ENCODE measurements at places on chromosomes 13 and 19.
A peak's percentile ranks its signal among the peaks of the same experiment; 100 is the strongest.

GRCh38 chr19:16259385-16260159 lies 61.9 kb downstream of the AP1M1 start:
- no peak for DNase-seq

- no peak for DNase-seq
These were observed 173.9 kb downstream of the DCLK1 start for GRCh38 chr13:35957241-35957731.

DNA sequence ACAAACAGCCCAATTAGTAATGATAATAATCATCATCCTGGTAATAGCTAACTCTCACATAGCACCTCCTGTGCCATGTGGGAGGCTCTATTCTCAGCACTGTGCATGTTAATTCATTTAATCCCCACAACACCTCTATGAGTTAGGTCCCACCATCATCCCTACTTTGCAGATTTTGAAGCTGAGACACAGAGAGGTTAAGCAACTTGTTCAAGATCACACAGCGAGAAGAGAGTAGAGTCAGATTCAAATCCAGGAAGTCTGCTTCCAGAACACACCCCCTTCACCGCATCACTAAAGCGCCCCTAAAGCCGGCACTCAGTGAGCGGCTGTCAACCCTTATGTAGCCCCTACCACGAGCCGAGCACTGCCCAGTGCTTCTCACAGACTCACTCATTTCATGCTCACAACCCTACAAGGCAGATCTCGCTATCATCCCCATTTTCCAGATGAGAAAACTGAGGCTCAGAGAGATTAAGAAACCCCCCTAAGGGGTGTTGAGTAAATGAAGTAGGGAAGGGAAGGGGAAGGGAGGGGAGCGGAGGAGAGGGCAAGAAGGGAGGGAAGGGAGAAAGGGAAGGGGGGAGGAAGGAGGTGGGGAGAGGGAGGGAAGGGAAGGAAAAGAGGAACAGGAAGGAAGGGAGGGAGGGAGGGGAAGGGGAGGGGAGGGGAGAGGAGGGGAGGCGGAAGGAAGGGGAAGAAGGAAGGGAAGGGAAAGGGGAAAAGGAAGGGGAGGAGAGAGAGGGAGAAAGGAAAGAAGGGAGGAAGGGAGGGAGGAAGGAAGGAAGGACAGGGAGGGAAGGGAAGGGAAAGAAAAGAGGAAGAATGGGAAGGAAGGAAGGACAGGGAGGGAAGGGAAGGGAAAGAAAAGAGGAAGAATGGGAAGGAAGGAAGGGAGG lies 16.4 kb downstream of the EMP3 start:
- no peak for DNase-seq

DNA sequence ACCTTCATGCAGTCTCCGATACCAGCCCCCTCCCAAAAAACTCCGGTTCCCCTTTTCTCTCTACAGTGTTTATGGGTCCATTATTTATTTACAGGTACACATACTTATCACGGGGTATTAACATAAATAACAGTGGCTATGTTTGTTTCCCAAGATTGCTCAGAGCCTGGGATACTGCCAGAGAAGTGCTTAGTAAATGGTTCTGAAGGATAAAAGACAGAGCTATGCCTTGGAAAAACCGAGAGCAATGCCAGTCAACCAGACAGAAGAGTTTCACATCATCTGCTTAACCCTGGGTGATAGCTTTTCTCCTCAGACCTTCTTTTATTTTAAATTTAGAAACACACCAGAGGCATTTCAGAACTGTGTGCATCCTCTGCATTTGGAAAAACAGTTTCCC lies 61.3 kb downstream of the NUFIP1 start:
- DNase-seq, result no peak

DNA sequence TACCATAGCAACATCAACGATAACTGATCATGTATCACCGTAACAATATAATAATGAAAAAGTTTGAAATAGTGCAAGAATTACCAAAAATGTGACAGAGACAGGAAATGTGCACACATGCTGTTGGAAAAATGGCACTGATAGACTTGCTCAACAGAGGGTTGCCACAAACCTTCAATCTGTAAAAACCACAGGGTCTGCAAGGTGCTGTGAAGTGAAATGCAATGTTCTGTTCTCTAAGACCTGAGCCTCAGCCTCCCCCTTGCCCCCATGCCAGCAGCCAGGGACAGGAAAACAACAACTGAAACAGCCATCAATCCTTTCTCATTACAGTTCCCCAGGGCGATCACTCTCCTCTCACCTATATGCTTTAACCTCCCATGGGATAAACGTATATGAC lies 88.4 kb downstream of the USP12 start:
- no peak for DNase-seq

GRCh38 chr13:112996671-112997091 lies 27.7 kb downstream of the MCF2L start:
- DNase-seq, result no peak

GRCh38 chr13:26280295-26280694 lies 26.4 kb downstream of the CDK8 start:
- no peak for DNase-seq

- no peak for DNase-seq
These were observed 164.5 kb downstream of the RGCC start for GRCh38 chr13:41621716-41622431.

DNA sequence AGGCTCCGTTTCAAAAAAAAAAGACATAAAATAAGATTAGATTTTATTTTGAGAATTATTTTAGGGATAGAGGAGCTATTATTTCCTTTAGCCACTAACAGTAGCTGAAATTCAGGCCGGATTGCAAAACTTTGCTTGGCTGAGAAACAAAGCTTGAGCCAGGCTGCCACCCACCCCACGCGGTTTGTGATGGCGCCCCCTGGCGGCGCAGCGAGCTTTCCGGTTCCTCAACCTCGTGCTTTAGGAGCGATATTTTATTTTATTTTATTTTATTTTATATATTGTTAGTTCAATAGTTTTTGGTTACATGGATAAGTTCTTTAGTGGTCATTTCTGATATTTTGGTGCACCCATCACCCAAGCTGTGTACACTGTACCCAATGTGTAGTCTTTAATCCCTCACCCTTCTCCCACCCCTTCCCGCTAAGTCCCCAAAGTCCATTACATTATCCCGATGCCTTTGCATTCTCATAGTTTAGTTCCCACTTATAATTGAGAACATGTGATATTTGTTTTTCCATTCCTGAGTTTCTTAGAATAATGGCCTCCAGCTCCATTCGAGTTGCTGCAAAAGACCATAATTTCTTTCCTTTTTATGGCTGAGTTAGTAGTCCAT lies 19.8 kb upstream of the CEACAM4 start:
- no peak for DNase-seq

- no peak for DNase-seq
These were observed 10.2 kb upstream of the TNFSF14 start for GRCh38 chr19:6680141-6680540.

DNA sequence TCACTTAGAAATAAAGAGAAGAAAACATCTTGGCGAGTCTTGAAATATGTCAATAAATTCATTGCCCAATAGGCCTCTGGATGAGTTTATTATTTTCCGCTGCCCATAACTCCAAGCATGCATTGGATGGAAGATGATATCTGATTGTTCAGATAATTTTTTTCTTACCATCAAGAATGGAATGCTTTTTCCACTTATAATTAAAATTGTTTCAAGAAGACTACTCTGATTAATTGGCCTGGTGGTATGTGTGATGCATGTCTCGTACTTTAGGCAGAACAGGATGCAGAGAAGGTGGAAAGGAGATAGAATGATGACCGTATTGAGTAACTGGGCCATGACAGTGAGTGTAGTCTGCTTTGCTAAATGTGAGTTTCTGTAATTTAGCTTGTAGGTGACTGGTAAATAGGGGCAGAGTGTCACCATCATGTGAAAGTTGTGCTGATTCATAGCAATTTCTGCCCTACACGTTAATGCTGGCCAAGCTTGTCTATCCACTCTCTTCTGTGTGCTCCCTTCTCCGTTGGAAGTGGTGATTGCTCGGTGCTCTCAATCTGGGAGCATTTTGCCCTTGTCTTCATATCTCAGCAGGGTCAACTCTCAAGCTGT lies 13.5 kb upstream of the SPATA13 start:
- no peak for DNase-seq

GRCh38 chr19:47107202-47107952 lies 6.2 kb downstream of the ZC3H4 start:
- no peak for DNase-seq

- no peak for DNase-seq
These were observed 8.6 kb downstream of the CALM3 start for GRCh38 chr19:46609511-46610412.

DNA sequence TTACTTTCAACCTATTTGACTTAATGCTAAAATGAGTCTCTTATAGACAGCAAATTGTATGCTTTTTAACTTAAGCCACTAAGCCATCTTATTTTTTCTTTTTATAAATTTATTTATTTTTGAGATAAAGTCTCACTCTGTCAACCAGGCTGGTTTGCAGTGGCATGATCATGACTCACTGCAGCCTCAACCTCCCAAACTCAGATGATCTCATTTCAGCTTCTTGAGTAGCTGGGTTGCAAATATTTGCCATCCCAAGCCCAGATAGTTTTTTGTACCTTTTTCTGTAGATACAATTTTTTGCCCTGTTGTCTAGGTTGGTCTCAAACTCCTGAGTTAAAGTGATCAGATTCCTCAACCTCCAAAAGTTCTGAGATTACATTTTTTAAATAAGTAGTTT lies 27.1 kb downstream of the ZNF714 start:
- no peak for DNase-seq

GRCh38 chr19:53844849-53845246 lies 20.7 kb upstream of the NLRP12 start:
- DNase-seq, result no peak

- DNase-seq, result no peak
These were observed 9.6 kb upstream of the TPM4 start for GRCh38 chr19:16066611-16067104.

DNA sequence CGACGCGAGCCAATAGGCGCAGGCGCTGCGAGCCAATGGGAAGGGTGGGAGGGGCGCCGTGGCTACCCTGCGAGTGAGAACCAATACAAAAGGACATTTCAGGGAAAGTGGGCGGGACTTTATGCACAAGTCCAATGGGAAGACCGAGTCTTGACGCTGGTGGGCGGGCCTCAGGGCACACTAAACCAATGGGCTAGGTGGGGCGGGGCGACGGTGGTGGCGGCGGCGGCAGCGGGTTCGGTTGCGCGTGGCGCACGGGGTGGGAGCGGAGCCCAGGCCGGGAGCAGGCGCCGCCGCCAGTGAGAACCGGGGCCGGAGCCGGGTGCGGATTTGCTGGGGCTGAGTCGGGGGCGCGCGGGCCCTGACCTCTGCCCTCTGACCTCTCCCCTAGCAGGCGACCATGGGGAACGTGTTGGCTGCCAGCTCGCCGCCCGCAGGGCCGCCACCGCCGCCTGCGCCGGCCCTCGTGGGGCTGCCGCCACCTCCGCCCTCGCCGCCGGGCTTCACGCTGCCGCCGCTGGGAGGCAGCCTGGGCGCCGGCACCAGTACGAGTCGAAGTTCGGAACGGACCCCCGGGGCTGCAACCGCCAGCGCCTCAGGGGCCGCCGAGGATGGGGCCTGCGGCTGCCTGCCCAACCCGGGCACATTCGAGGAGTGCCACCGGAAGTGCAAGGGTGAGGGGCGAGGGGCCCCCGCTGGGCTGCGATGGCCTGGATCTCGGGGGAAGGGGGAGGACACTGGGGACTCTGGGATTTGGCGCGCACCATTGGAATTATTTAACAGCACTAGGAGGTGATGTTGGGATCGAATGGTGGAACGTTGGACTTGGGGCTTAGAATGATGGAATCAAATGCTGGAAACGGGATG lies at the start of gene TOMM40:
Gene TOMM40 (plus strand): TSS at position 239 of the 867 bp plus-strand sequence. CDS start 162 bp downstream, at position 401.
- peak; percentile 100 for DNase-seq

GRCh38 chr19:43480574-43480973 lies 15.2 kb upstream of the LYPD3 start:
- no peak for DNase-seq

- DNase-seq, result no peak
These were observed 1.4 kb downstream of the SYNGR4 start for GRCh38 chr19:48365602-48366001.

DNA sequence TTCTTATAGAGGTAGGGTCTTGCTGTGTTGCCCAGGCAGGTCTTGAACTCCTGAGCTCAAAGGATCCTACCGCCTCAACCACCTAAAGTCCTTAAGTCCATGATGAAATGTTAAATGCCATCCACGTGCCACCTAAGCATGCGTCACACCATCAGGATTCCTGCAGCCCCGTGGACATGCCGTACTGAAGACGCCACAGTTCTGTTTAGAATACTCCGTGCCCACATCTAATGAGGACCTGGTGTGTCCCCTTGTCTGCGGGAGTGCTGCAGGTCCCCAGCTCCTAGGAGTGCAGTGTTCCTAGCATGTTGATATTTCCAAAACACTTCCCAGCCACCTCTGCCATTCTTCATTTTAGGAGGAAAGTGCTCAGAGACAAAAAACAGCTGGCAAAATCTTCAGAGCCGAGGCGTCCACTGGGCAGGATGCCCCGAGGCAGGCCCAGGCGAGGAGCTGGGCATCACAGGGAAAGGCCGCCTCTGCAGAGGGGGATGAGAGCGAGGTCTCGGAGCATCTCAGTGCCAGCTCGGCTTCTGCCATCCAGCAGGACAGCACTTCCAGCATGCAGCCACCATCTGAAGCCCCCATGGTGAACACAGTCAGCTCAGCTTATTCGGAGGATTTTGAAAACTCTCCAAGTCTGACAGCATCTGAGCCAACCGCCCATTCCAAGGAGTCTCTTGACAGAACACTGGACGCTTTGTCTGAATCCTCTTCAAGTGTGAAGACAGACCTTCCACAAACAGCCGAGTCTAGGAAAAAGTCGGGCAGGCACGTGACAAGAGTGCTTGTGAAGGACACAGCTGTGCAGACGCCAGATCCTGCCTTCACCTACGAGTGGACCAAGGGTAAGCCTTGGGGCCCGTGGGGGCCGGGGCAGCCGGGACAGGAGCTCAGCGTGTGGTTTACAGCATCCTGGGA lies 13.2 kb downstream of the C19orf44 start:
- DNase-seq, result peak; percentile 43

DNA sequence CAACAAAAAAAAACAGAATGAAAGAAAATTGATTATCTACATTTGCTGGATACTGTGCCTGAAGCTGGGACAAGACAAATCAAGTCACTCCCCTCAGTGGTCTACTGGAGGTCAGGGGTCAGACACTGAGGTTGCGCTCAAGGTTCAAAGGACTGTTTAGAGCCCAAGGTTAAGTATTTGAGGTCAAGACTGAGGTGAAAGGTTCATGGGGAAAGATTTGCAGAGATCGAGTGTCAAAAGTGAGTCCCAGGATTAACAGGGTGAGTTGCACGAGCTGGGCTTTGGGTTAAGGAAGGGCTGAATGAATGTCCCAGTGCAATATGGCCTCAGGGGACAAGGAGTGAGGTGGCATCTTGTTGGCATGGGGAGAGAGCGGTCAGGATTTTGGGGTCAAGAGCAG lies 3.4 kb upstream of the TOMM40 start:
- DNase-seq, result no peak

GRCh38 chr13:96781141-96781540 lies 213.1 kb downstream of the OXGR1 start:
- DNase-seq, result peak; percentile 43

Measured in hippocampal formation (tissue), 2 donors.